Stimulated activated CD4-positive, alpha-beta T cell treated with anti-CD3 and anti-CD28 coated beads, Interleukin-1b, Interleukin-23, amount 100 ng/mL, for 48 hours (primary cell): ENCODE measurements at places on chromosomes 12 and 14.

GRCh38 chr12:24595652-24596235 lies 353.2 kb downstream of the BCAT1 start:
- no peak for DNase-seq

- no peak for DNase-seq
These were observed 21.6 kb downstream of the GALNT6 start for GRCh38 chr12:51369581-51369980.

- no peak for DNase-seq
These were observed 131.2 kb downstream of the EML1 start for GRCh38 chr14:99924379-99924778.

GRCh38 chr14:99873653-99874052 lies 80.4 kb downstream of the EML1 start:
- no peak for DNase-seq

DNA sequence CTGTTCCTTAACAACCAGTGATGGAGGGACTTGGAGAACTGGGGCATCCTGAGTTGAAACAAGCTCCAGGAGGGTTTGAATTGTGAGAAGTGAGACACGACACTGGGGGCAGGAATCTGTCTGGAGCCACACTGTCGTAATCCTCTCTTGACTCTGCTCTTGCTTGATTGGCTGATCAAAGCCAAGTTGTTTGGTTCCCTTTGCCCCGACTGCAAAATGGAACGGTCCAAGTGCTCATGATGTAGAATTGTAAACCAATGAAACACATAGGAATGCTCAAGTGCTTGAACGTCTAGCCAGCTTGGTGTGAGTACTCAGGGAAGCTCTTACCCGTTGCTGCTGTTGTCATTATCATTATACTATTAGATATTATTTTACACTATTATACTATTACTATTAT lies 98.1 kb downstream of the TMEM132C start:
- no peak for DNase-seq

DNA sequence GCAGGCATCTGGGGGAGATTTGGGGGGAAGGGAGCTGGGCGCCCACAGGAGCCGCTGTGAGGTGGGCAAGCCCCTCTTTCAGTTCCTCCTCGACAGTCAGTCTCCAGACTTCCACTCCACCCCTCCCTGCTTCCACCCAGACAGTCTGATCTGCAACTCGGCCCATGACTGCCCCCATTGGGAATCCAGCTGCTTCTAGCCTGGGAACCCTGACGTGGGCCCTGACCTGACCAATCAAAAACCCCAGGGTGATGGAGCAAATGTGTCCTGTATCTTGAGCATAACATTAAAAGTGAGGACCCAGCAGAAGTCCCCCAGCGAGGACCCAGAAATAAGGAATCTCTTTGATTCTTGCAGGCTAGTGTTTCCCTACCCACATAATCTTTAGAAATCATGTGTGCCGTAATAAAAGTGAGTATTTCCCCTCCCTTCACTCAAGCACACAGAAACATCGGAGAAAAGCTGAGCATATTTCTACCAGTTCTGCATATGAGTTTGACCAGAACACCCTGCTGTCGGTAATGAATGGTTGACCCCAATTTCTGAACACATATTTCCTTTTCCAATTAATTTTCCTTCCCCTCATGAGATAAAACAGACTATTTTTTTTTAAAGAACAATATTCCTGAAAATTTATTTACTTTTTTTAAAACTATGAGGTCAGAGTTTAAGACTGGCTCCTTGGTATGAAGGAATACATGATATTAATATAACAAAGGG lies 6.4 kb downstream of the SSH1 start:
- no peak for DNase-seq

- DNase-seq, result no peak
These were observed 181.0 kb downstream of the MYRFL start for GRCh38 chr12:70005864-70006618.

DNA sequence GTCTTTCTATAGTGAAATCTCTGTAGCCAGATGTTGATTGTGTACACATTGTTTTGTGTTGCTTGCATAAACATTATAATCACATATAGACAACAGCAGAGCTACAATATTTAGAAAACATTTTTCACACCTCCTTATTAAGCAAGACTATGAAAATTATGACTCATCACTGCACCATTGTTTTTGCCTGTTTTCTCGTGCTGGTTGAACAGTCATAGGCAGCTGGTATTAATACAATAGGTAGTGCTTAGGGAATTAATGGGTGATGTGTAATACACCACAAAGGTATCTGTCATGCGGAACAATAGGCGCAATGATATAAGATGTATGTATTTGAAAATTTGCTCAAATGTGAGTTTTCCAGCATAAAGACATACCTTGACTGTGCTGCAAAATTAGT lies 449.3 kb downstream of the FOXG1 start:
- DNase-seq, result no peak

DNA sequence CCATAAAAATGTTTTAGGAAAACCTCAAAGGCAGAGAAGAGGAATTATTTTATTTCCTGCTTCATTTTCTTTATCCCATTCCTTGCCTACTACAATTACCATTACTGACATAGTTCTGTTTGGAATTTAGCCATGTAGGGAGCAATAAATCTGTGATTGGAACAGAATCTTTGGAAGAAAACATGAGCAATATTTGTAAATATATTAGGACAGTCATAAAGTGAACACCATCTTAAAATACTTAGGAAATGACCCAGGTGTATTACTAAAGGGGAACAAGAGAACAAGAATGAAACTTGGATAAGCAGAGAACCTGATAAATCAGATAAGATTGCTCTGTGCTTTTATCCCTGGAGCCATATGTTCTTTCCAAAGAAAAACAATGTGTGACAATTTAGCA lies 1326.0 kb upstream of the FLRT2 start:
- no peak for DNase-seq

GRCh38 chr12:84455598-84455997 lies 457.0 kb downstream of the SLC6A15 start:
- DNase-seq, result no peak

DNA sequence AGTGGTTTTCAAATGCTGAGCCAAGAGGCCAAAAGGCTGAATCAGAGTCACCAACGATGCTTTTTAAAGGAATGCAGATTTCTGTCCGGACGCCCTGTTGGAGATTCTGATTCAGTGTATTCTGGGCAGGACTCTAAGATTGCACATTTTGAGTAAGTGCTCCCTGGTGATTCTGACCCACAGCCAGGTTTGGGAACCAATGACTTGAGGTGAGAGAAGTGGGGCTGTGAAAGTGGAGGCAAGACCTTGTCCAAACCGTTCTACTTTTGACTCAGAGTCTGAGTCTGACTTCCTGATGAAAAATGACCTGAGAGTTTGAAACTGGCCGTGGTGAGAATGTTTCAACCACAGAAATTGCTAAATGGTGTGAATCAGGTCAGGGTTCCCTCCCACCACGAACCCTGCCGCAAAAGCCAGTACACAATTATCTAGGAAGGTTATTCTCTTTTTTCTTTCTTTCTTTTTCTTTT lies 90.2 kb downstream of the NTN4 start:
- DNase-seq, result no peak

- DNase-seq, result no peak
These were observed 238.7 kb downstream of the ATXN7L3B start for GRCh38 chr12:74776378-74776777.

GRCh38 chr12:121849665-121850064 lies 9.0 kb downstream of the HPD start:
- DNase-seq, result no peak

- DNase-seq, result no peak
These were observed 13.4 kb upstream of the CLEC12A start for GRCh38 chr12:9957834-9958233.

DNA sequence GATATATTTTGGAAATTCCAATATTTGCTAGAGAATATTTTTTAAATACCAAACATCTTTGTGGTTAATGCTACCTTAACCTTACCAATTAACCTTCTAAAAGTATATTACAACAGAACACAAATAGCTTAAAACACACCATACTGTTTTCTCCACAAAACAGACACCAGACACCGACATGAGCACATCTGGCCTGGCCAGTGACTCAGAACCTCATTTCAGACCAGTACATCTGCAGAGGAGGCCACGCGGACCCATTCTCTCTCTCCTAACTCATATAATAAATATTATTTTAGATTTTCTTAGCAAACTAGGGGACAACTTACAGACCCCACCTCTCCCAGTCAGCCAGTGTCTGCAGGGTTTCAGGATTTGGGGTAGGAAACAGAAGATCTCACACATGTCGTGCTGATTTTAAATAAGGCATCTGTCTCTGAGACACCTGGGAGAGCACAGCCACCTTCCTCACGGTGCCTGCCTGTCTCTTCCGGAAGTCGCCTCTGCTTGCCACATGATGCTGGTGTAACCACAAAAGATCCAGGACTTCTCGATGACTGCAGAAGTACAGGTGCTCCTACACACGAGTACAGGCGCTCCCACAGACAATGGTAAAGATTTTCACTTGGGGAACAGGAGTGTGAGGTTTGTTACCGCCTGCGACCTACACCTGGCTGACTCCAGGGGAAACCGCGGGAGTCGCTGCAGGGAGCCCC lies 9.7 kb upstream of the ANKLE2 start:
- peak; percentile 49 for DNase-seq

DNA sequence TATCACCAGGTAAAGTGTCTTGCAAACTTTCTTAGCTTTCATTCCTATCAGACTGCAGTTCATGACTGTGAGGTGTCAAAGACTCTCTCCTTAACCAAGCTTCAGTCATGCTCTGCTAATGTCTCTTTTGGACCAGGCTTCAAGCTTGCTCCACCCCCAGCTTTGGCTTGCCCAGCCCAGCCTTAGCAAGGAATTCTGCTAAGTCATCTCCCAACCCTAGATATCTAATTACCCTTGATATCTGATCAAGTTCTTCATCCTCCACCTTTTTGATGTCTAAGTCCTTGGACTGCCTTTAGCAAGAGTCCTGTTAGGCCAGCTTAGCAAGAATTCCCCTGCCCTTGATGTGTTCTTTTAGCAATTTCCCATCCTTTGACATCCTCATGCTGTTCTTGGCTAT lies 108.9 kb upstream of the FGD4 start:
- DNase-seq, result no peak

DNA sequence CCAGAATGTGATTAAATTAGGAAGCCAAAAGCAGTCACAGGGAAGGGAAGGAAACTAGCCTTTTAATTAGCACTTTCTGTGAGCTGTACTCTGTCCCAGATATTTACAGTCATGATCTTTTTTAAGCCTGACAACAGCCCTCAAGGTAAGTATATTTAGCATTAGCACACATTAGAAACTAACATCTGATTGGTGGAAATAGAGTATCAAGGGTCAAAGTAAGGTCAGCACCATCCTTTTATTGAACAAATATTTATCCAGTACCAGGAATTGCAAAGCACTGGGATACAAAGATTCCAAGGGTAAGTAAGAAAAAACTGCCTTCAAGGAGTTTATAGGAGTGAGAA lies 28.2 kb downstream of the RPGRIP1 start:
- DNase-seq, result no peak

GRCh38 chr12:88241862-88242570 lies 99.9 kb downstream of the TMTC3 start:
- peak; percentile 48 for DNase-seq

GRCh38 chr12:106128585-106129328 lies 10.0 kb downstream of the NUAK1 start:
- DNase-seq, result no peak

- no peak for DNase-seq
These were observed 217.5 kb upstream of the LHX5 start for GRCh38 chr12:113689047-113689610.

GRCh38 chr12:81208187-81208911 lies 130.5 kb downstream of the ACSS3 start:
- no peak for DNase-seq

- no peak for DNase-seq
These were observed 170.9 kb downstream of the DUSP6 start for GRCh38 chr12:89181271-89181920.

- DNase-seq, result no peak
These were observed 264.4 kb downstream of the DUSP6 start for GRCh38 chr12:89087876-89088275.

- no peak for DNase-seq
These were observed 549.9 kb downstream of the ETNK1 start for GRCh38 chr12:23174917-23175316.

- no peak for DNase-seq
These were observed 966.6 kb upstream of the SEL1L start for GRCh38 chr14:82500222-82500621.

- no peak for DNase-seq
These were observed 45.4 kb downstream of the NIN start for GRCh38 chr14:50785457-50786063.

DNA sequence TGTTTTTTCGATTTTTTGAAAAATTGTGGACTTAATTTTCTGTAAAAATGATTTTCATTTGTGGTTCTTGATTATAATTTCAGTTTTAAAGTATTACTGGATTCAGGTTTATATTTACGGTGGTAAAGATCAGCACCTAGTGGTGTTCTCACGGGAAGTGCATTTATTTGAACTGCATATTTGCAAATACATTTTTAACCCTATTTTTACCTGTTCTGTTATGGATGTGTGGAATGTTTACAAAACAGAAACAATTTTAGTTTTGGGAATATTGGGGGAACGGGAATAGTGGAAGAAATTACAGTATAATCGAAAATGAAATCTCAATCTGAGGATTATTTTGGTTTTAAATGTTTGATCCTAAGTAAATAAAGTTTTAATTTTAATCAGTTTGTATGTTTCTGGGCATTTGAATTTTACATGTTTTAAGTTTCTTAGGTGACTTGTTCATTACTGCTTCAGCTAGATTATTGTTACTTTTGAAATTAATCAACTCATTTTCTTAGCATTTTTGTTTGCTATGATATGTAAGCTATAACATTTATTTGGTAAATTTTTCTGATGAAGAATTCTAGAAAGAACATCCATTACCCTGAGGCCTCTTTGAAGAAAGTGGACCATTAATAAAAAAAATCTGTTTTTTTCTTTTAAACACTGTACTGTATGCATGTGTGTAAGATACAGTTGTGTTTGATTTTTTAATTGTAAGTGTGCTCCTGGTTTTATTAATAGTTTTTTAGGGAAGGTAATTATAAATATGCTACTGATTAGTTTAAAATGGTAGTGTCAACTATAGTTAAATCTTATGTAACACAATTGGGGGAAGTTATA lies 942 bp downstream of the ATF7IP start:
- no peak for DNase-seq

GRCh38 chr12:32039347-32039746 lies 67.3 kb upstream of the BICD1 start:
- DNase-seq, result no peak

GRCh38 chr12:14771651-14772137 lies 31.6 kb downstream of the WBP11 start:
- peak; percentile 12 for DNase-seq

- no peak for DNase-seq
These were observed 71.6 kb downstream of the ZNF641 start for GRCh38 chr12:48279101-48279500.

- DNase-seq, result no peak
These were observed 9.2 kb upstream of the MMP17 start for GRCh38 chr12:131818821-131819585.

GRCh38 chr14:104450811-104451401 lies 128.7 kb upstream of the C14orf180 start:
- no peak for DNase-seq

DNA sequence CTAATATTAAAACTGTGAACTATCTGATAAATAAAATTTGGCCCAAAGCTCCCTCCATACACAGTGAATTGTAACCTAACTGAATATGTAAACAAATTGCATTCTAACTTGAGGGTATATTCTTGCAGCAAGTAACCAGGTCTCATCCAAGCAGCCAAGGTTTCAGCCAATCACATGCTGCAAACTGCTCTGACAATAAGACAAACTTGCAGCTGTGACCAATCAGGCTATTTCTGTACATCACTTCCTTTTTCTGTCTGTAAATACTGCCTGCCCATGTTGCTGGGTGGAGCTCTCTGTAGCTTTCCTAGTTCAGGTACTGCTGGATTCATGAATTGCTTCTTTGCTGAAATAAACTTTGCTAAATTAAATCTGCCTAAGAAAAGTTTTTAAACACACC lies 499.0 kb downstream of the GALC start:
- no peak for DNase-seq
